BJ (cell line): ENCODE measurements at places on chromosomes 7 and 10.

DNA sequence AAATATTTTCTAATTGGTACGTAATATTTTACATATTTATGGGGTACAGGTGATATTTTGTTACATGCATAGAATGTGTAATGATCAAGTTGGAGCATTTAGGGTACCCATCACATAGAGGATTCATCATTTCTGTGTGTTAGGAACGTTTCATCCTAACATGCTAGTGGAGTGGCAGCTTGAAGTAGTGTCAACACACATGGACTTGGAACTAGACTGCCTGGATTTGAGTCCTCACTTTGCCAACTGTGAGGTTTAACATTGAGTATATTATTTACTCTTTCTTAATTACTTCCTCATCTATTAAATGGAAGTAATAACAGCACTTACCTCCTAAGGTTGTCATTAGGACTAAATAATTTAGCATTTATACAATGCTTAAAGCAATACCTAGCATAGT, 241.9 kb downstream of the PLXDC2 start:
- no peak for DNase-seq

- no peak for DNase-seq
Observed at GRCh38 chr7:80771523-80771922, 133.1 kb downstream of the CD36 start.

- DNase-seq = no peak
Observed at GRCh38 chr10:117488004-117488403, 54.5 kb upstream of the EMX2 start.

DNA sequence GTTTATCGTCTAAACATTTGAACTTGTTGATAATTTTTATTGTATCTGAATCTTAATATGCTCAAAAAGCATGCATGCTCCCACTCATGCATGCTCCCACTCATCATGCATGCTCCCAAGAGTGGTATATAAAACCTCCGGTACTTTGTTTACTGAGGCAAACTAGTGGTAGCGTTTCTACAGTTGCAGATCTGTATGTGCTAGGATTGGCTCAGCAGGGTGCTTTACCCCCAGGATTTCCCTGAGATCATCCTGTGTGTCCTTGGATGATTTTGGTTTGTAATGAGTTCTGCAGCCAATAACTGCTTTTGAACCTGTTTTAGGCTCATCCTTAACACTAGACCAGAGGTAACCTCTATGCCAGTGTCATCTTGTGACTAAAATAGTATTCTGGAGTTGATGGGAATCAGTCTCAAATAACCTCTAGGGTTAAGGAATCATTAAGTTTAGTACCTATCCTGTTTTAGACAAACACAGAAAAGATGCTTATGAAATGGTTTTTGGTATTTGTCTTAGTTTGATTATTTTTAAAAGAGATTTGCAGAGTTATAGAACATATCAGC, 40.4 kb downstream of the PHTF2 start:
- DNase-seq = no peak

GRCh38 chr10:34196058-34196433, 619.0 kb downstream of the PARD3 start:
- DNase-seq = no peak

- DNase-seq = no peak
Observed at GRCh38 chr7:136807598-136807997, 60.9 kb upstream of the CHRM2 start.

DNA sequence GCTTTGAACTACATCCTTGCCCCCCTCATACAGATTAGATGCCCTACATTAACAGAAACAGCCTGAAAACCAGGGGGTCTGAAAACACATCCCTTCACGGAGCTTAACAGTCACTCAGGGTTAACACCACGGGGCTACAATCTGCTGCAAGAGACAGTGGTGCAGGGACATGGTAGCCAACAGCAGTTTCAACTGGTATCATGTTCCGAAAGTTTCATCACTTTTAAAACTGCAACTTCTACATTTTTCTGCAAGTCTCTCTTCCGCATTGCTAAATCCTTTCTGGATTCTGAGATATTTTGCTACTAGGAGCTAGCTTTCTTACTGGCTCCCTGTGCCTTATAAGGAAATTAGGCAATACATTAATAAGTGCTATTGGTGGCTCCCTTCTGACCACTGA, 92.6 kb downstream of the JAZF1 start:
- DNase-seq = no peak

DNA sequence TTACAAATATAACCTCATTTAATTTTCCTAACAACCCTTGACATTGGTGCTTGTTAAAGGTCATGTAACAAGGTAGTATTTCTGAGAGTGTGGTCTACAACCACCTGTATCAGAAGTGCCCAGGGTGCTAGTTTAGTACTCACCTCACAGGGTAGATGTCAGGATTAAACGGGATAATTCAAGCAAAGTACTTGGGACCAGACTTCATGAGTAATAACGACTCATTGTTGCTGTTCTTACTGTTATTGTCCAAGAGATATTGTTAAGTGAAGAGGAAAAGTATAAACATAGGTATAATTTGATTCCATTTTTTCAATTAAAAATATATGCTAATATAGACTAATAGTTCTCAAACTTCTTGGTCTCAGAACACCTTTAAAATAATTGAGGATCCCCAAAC, 179.3 kb downstream of the WNT2 start:
- DNase-seq = no peak

DNA sequence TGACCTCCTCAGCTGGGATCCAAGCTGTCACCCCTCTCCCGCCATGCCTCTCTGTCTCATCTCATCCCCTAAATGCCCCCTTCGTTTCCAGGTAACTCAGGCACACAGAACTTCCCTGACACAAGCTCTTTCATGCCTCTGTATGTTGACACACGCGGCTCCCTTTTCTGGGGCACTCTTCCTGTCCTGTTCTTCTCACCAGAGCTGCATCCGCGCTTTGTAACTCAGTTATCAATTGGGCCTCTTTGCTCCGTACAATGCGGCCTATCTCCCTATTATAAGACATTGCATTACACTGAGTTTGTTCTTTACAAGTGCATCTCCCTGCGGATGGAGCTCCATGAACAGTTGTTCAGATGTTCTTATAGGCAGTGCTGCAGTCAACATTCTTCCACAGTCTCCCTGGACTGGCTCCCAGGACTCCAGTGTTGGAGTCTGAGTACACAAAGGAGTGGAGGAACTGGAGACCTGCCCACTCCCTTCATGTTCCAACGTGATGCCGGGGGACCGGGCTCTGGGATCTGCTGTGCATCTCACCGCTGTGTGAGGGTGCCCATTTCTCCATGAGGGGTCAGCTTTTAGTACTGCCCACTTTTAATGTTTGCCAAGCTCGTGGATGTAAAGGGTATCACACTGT, 56.9 kb upstream of the TNS3 start:
- DNase-seq = no peak

DNA sequence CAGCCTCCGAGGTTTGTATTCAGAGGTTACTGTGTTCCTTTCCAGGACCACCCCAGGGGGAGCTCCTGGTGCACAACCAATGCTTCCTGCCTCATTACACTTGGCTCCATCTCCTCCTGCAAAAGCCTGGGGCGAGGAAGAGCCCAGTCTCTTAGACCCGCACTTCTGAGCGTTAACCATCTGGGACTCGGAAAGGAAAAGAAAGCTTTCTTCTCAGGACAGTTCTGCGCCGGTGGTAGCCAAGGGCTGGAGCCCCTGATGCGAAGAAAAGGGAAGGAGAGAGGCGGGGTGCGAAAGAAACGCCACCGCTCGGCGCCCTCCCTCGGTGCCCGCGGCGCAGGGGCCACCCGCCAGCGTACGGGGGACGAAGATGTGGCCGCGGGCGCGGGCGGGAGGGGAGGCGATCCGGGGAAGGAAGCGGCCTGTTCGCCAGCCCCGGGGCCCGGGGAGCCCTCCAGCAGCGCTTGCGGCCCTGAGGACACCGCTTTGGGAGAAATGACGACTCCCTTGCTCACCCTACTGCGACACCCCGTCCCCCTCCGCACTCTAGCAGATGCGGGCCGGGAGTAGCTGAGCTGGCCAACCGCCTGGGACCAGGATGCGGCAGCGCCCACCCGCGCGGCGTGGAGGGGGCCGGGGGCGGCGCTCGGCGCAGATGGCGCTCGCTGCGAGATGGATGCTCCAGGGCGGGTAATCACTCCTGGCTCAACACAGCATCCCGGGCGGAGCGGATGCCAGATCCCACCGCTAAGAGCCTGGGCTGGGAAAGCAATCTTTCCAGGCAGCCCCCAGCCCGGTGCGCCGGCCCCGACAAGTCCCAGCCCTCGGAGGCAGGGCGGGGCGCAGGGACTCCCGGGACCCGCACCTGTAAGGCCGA, 1.3 kb downstream of the NRCAM start:
- no peak for DNase-seq

DNA sequence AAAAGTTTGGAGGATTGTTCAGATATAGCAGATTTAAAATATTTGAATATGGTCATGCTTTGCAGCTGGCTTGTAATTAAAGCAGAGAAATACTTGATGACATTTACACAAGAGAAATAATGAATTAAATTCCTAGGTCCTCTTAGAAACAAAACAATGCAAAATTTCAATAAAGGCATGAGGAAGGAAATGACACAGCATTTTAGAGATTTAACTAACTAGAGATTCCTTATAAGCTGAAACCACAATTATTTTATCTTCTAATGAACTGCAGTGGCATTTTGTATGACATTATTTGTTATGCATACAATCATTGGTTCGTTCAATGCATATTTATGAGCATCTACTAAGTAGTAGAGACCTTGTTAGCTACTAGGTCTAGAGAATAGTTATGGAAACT, 490.9 kb downstream of the ZWINT start:
- no peak for DNase-seq
